ENCODE measurements at places on chromosomes 4 and X.
A peak's percentile ranks its signal among the peaks of the same experiment; 100 is the strongest.

- no peak for DNase-seq
Measured at GRCh38 chrX:110012818-110013485, 10.0 kb downstream of the TMEM164 start.

GRCh38 chr4:113446019-113446418 is 315.5 kb downstream of the CAMK2D start:
- DNase-seq, result no peak

- DNase-seq, result no peak
Measured at GRCh38 chr4:162366146-162366545, 202.3 kb upstream of the FSTL5 start.

DNA sequence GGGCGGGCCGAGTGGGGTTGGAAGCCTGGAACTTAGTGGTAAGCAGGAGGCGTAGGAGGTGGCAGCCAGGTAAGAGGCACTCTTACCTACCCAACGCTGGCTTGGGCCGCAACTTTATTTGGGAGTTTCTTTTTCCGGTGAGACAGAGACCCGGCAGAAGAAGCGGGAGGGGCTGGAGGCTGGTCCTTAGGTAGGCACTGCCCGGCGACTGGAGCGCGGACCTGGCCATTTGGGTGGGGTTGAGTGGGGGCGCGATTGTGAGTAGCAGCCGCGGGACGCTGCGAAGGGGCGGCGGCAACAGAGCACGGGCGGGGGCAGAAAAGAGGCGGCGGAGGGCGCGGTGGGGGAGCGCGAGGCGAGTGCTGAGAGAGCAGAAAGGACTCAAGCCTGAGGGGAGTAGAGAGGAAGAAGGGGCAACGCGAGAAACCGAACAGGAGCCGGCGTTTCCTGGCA is 334 bp upstream of the POU4F2 start:
- DNase-seq, result no peak

DNA sequence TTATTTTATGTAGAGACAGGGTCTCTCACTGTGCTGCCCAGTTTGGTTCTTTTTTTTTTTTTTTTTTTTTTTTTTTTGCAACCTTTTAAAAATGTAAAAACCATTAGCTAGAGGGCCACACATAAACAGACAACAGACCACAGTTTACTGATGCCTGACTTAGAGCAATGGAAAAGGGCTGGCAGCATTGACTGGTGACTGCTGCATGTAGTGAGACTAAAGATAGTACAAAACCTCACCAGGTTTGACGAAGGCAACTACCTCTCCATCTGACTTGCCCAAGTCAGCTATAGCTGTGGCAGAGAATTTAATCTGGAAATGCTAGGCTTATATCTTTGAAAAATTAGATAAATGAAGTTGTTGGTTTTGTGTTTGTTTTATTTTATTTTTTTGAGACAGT is 102.9 kb downstream of the RBM47 start:
- DNase-seq, result no peak

DNA sequence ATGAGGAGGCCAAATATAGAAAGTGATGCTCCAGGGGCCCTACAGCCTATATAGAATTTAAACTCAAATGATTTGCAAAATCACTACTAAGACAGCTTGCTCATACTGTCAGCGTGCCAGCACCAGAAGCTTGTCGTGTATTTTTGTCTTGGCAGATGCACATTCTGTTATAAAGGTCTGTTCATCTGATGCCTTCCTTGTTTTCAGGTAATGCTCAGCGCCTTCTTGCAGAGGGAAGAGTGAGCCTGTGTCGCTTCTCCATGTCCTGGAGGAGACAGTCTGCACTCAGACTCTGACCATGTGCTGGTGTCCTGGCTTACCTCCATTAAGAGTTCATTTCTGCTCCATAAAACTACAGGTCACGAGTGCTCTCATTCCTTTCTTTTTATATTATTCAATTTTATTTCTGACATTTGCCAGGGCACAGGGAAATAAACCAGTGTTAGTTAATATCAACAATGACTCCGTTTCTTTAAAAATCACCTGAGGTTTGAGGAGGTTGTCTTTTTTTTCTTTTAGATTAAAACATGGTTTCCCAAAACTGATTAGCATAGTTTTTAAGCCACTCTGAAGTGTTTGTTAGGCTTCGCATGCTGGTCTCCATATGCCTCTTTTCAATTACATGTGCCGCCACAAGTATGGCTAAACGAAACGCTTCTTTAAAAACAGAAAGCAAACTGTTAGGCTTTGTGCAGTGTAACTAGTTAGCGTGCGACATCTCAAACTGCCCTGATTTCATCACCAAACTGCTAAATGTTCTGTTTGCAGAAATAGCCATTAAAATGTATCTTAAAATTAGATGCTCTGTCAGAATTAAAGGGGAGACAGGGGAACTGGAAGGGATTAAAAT is 215.2 kb upstream of the GK2 start:
- DNase-seq, result no peak

DNA sequence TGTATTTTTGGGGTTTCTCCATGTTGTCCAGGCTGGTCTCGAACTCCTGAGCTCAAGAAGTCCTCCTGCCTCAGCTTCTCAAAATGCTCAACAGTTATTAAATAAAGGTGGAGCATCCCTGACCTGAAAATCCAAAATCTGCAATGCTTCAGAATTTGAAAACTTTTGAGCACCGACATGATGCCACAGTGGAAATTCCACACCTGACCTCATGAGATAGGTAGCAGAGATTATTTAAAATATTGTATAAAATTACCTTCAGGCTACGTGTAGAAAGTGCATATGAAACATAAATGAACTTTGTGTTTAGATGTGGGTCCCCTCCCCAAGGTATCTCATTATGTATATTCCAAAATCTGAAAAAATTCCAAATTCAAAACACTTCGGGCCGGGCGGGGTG is 42.7 kb upstream of the PDGFRA start:
- no peak for DNase-seq

DNA sequence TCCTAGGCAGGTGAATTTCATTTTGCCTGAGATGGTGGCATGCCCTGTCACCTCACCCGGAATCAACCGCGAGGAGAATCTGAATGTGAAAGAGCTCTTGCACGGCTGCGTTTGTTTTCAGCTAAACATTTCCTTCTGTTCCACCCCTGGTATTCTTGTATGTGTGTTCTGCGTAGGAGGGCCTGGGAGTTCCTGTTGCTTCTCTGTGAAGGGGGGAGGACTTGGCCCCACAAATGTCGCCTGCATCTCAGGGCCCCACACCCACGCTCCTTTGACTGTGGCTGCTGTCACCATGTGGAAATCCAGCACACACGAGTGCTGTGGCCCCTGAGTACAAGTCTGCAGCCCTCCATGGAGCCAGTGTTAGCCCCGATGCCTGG is 45.8 kb upstream of the CLCN4 start:
- DNase-seq, result peak; percentile 51

DNA sequence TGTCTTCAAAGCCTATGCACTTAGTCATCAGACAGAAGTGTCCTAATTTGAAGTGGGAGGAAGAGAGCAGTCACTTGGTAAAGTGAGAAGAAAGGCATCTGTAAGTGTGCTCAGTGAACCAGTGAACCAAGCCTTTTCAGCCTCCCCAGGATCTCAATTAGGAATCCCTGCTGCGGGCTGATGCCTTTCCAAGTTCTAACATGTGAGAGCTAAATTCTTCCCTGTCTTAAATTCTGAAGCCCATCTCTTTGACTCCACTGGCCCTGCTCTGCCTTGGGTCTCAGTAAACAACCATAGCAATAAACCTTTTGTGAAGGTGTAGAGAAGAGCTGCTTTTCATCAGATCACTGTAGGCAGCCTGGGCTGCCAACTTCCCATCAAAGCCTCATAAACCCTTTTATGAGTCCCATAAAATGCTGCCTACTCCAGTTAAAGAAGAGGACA is 701.2 kb upstream of the LCORL start:
- DNase-seq, result no peak
